ENCODE measurements at places on chromosomes 5 and 9. TPM values are rescaled to one million over a fixed set of nuclear protein-coding genes. Genes with fewer than 3 reads are reported as not detected.

DNA sequence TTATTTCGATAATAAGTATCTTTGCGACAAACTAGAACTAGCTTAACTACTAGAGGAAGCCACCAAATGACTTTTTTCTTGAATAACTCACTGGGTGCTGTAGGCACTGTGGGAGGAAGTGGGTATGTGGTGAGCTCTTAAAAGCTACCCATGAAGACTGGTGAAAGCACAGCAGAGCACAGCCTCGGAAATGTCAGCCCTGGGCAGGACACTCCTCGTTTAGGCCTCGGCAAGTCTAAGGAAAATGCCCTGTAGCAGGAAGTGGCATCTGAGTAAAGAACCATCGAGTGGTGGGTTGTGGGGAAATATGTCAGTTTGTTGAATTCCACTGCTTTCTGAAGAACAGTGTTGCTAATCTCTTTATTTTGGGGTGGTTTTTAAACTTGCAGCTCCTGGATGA lies 44.0 kb upstream of the NCS1 start:
- DNase-seq: no peak

DNA sequence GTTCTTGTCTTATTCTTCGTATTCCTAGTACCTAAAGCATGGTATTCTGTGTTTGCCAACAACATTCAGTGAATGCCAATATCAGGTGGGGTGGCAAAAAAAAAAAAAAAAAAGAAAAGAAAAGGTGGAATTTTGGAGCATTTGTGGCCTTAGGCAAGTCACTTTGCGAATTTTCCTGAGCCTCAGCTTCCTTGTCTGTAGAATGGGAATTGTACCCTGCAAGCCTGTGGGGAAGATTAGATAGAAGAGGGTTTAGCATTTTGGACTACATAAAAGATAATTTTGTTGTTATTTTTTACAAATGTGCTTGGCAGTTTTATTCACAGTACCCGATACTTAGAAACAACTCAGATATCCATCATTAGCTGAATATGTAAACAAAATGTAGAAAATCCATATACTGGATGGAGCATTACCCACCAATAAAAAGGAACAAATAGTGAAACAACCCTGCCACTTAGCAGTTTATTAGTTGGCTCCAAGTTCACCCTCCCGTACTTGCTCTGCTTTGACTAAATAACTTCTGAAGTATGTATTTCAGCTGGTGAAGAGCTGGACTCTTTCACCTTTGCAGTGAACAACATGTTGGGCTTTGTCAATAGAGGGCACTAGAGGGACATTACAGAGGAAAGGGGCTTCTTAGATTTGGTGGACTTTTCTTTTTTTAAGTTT lies 13.6 kb downstream of the UBE2D2 start:
- no peak for DNase-seq

Gene SMIM33
- total RNA-seq: not detected

GRCh38 chr5:1864896-1865440 lies 17.8 kb downstream of the IRX4 start:
- no peak for DNase-seq
